T-helper 1 cell (primary cell): ENCODE measurements at places on chromosomes 2 and 18.
A peak's percentile ranks its signal among the peaks of the same experiment; 100 is the strongest.

- no peak for DNase-seq
Measured at GRCh38 chr2:224417361-224417729, 15.4 kb upstream of the FAM124B start.

- no peak for DNase-seq
Measured at GRCh38 chr2:197782126-197782525, 3.0 kb downstream of the BOLL start.

DNA sequence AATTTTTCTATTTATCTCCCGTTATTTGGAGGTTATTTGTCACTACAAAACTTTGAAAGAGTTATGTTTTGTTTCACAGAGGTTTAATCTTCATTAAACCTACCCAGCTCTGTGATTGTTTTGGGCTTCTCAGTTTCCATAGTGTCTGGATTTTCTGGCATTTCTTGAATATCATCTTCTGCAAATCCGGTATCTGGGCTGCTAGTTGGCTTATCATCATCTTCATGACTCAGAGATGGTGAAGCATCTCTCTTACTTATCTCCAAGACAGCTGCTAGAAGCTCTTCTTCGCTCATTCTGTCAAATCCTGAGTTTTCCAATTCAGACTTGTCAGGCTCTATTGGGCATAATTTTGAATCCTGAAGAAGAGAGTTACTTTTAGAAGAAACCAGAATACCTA, 55.6 kb downstream of the VIL1 start:
- no peak for DNase-seq

GRCh38 chr2:140998017-140998416, 1132.8 kb downstream of the LRP1B start:
- no peak for DNase-seq

DNA sequence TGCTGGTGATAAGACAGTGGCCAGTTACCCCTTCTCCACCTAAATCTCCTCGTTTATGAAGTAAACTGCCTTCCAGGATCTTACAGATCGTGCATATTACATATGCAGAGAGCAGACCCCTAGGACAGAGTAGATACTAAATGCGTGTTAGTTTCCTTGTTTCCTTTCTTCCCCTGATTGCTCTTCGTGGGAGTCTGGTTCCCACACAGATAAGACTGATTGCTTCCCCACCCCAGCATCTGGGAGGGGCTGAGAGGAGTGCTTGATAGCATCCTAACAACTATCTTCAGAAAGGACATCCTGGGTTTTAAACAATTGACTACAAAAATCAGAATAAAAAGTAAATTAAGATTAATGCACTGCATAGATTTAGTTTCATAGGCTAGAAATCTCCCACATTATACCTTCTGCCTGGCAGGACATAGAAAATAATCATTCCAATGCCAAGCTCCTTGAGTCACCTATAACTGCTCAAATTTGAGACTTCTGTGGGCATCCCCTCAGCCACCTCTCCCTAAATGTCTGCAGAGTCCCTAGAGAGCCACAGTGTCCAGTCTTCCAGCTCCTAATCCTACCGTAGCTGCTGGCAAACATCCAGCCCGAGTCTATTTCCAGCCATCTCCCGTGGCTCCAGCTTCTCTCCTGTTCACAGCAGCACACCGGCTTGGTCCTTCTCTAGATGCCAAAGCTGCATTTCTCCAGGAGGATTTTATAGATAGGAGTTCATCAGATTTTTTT, 128.3 kb downstream of the LRRC30 start:
- DNase-seq, result no peak

GRCh38 chr18:75496151-75496550, 68.6 kb upstream of the SMIM21 start:
- DNase-seq, result no peak

- no peak for DNase-seq
Measured at GRCh38 chr2:241280291-241280690, 35.2 kb downstream of the HDLBP start.

DNA sequence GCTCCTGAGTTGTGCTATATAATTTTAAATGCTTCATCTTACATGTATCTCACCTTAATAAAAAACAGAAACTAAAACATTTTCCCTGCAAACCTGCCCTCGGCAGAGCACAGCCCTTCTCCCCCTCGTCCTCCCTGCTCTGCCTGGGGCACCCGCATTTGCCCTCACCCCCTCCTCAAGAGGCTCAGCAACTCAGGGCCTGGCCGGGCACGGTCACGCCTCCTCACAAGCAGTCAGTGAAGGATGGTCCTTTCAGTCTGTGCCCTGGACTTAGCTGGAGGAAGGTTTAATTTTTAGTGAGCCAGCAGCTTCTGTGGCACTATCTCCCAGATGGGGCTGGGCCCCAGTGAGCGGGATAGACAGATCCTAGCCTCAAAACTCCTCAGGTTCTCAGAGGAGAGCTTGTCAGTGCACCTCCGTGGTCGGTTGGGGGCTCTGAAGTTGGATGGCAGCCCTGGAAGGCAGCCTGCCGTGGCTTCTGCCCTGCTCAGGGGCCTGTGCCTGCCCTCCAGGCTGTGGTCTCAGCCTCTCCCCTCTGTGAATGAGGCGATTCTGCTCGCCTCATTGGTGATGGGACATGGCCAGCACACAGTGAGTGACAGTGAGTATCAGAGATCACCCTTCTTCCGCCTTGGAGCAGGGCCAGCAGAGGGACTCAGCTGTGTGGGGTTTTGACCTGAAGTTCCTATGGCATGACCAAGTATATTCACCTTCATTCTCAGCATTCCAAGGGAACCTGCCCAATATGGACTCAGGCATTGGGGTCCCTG, 56.3 kb upstream of the AFF3 start:
- no peak for DNase-seq

DNA sequence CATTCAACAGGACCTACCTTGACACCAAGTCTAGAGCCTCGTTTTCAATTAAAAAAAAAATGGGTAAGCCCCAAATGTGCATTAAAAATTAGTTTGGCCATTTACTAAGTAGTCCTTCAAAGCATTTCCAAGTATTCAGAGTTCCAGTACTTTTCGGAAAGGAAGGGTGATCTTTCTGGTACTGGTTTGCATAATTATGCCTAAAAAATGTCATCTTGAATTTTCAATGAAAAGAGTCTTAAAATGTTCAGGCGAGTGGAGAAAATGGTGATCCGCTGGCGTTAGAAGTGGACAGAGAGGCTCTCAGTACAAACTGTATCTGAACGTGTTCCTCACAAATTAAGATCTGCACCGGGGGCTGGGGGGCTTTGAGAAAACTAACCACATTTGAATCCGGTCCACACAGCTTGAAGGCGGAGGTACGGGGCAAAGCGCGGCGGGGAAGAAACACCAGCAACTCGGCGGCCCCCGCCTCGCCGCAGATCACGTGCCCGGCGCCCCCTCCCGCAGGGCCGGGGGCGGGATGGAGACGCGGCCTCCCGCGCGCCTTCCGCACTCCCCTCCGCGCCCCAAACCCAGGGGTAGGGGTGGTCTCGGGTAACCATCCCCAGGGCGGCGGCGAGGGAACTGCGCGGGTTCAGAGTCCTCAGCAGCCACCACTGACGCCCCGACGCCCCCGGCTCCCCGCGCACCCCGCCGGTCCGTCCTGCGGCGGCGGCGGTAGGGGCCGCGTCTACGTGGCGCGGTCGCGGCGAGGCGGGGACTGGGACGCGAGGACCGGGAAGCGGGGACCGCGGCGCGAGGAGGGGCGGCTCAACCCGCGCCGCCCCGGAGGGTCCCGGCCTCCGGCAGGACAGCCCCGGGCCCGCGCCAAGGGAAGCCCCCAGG, 564 bp downstream of the LPIN2 start:
- DNase-seq, result peak; percentile 43

DNA sequence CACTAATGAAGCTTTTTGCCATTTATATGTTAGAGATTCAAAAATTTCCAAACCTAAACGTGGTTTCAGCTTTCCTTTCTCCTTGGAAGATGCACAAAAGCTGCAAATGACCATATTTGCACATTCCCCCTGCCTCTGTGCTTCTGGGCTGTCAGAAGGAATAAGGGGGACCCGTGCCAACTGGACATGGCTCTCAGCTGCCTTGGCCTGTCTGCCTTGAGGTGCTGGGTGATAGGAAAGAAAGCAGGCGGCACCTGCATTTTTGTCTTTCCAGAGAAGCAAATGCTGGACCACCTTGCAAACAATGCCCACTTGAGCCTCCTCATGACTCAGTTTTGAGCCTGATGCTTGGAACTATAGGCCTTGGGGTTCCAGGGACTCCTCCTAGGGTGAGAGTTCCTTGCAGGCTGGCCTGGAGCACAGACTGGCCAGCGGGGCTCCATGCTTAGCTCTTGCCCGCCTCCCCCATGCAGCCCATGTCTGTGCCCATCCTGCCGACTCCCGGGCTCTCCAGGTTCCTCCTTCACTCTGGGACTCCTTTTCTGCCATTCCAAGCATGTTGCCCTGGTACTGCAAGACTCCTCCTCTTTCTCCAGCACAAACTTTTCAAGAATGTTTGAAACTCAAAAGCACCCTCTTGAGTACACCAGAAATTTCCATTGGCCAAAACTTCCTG, 109.0 kb upstream of the EPAS1 start:
- no peak for DNase-seq

DNA sequence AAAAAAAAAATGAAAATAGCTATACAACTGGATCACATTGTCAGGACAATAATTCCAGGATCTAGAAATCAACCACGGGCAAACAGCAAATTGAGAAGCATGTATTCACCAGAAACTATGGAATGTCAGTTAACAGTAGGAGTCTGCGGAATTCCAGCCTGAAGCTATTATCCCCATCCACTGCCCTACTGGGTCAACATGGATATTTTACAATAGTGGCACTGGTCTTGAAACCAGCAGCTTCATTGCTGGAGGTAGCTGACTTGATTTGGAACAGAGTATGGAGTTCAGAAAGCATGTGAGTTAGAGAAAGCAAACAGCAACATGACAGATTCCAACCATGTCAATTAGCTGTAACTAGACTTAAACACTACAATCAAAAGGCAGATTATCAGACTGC, 55.7 kb upstream of the PDE1A start:
- DNase-seq, result no peak

GRCh38 chr2:216519154-216519762, 20.6 kb downstream of the RPL37A start:
- peak; percentile 26 for DNase-seq
